ENCODE measurements at places on chromosomes 6 and 20.

DNA sequence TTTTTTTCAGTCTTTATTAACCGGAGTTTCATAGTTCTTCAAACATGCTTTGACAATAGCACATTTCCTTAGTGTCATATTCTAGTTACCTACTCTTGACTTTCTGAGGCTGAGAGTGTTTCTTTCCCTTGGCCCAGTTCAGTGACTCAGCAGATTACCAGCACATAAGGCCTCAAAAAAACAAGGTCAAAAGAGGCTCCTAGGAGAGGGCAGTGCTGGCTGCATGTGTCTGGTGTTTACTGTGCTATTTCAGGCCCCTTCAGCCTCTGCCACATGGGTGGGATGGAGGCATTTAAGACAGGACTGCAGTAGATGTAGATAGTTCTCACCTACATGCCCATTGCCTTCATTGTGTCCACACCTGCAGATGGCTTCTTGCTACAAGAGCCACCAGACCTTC is 198.2 kb upstream of the SSTR4 start:
- DNase-seq, result no peak

- no peak for DNase-seq
These were observed 7.0 kb downstream of the CEP250 start for GRCh38 chr20:35462351-35462750.

DNA sequence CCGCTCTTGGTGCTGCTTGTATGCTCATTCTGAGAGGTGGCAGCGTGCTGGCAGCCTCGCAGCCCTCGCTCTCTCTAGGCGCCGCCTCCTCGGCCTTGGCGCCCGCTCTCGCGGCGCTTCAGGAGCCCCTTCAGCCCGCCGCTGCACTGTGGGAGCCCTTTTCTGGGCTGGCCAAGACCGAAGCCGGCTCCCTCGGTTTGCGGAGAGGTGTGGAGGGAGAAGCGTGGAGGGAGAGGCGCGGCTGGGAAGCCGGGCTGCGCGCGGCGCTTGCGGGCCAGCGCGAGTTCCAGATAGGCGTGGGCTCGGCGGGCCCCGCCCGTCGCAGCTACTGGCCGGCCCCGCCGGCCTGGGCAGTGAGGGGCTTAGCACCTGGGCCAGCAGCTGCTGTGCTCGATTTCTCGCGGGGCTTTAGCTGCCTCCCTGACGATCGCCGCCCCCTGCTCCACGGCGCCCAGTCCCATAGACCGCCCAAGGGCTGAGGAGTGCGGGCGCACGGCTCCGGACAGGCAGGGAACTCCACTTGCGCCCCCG is 19.5 kb upstream of the FAM8A1 start:
- DNase-seq, result no peak

GRCh38 chr6:84103029-84103428 is 69.5 kb downstream of the MRAP2 start:
- no peak for DNase-seq

GRCh38 chr6:1695546-1696462 is 86.1 kb downstream of the FOXC1 start:
- DNase-seq, result no peak

- no peak for DNase-seq
These were observed 71.1 kb downstream of the ASCC3 start for GRCh38 chr6:100810015-100810414.

DNA sequence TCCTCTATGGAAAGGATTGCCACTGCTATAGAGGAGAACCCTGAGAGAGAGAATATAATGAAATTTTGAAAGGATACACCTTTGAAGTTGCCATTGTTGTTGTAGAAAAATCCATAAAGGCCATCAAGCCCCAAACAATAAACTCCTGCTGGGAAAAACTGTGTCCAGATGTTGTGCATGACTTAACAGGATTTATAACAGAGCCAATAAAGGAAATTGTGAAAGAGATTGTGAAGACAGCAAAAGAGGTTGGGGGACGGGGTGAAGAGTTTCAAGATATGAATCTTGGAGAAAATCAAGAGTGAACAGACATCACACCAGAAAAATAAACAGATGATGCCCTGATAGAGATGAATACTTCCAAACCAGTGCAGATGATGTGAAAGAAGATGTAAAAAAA is 396.4 kb downstream of the BCKDHB start:
- DNase-seq, result no peak

- no peak for DNase-seq
These were observed 38.1 kb downstream of the HTR1B start for GRCh38 chr6:77425216-77425615.

- peak; percentile 28 for DNase-seq
These were observed 326.7 kb upstream of the MAN1A1 start for GRCh38 chr6:119676230-119676629.

DNA sequence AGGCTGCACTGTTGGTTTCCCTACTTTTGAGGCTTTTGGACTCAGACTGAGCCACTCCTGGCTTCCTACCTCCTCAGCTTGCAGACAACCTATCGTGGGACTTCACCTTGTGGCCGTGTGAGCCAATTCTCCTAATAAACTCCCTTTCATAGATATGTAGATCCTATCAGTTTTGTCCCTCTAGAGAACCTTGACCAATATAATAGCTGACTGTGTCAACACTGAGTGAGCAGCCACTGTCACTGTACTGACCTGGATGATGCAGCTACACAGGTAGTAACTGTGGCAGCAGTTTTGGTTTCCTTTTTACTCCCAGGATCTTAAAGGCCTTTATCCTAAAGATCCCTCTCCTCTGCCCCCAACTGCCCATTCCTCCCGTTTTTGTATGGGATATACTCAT is 70.2 kb downstream of the SLC22A3 start:
- no peak for DNase-seq

DNA sequence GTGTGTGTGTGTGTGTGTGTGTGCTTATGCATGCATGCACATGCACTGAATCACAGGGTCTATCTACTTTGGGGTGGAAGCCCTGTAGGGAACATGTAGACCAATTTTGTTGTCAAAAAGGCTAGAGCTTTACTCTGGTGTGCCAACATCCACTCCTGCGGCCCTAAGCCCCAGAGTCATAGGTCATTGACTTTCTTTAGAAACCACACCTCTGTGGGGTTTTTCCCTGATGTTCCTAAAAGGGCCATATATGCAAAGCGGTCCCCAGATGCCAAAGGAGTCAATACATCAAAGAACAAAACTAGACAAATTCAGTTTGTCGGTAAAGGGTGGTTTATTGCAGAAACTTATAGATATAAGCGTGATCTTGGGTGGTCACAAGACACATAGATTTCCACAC is 29.8 kb upstream of the SLC2A12 start:
- no peak for DNase-seq

- no peak for DNase-seq
These were observed 28.3 kb downstream of the FOXF2 start for GRCh38 chr6:1417718-1418117.

GRCh38 chr6:135179372-135179771 is 1.7 kb upstream of the MYB start:
- DNase-seq, result no peak

DNA sequence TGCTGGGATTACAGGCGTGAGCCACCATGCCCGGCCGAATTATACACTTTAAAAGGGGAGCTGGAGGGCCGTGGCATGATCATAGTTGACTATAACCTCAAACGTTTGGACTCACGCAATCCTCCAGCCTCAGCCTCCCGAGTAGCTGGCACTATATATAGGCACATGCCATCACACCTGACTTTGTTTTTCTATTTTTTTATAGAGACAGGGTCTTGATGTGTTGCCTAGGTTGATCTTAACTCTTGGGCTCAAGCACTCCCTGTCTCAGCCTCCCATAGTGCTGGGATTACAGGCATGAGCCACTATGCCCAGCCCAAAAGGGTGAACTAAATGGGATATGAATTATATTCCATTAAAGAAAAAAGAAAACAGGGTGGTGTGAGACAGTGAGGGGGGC is 7.8 kb downstream of the PTGIS start:
- DNase-seq, result no peak

DNA sequence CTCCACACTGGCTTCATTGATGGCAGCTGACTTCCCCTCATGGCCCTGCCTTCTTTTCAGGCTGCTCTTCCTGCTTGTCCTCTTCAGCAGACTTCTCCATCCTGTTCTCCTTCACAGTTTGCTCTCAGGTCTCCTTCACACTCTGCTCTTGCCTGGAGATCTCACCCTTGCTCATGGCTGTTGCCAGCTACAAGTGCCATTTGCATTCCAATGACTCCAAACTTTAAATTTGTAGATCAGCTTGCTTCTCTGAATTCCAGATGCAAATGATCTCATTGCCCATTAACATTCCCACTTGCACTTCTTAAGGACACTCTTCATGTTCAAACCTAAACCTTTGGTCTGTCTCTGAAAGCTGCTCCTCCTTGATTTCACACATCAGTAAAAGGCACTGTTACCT is 343.0 kb downstream of the QKI start:
- no peak for DNase-seq

- no peak for DNase-seq
These were observed 20.2 kb downstream of the MCUR1 start for GRCh38 chr6:13794184-13794583.

GRCh38 chr20:63475209-63475608 is 2.8 kb upstream of the KCNQ2 start:
- no peak for DNase-seq

DNA sequence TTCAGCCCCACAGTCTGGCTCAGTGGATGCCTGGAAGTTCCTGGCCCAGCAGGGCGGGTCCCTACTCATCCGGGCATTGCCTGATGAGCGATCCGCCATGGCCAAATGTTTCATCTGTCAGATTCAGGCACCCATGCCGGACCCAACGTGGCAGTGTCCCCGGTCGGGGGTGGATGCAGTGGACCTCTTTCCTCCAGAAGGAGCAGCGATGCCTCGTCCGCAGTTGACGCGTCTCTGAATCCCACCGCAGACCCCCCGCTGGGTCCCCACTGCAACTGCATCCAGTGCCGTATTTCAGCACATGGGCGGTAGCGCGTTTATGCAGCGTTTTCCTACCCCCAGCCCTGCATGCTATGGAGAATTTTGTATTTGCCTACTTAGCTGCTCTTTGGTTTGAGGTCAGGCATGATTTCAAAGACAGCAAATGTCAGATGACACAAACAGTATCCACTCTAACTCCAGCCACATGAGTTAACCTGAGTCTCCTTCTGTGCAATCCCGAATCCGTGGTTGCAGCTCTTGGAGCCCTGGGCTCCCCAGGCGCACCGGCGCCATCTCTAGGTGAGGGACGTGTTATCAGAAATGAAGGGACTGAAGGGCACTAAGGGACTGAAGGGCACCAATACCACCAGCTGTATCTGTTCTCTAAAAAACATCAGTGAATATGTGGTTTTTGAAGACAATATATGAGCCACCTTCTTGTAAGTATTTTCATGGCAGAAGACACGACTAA is 72.6 kb upstream of the THBS2 start:
- DNase-seq, result peak; percentile 29

GRCh38 chr6:16136091-16136490 is 7.2 kb downstream of the MYLIP start:
- no peak for DNase-seq

DNA sequence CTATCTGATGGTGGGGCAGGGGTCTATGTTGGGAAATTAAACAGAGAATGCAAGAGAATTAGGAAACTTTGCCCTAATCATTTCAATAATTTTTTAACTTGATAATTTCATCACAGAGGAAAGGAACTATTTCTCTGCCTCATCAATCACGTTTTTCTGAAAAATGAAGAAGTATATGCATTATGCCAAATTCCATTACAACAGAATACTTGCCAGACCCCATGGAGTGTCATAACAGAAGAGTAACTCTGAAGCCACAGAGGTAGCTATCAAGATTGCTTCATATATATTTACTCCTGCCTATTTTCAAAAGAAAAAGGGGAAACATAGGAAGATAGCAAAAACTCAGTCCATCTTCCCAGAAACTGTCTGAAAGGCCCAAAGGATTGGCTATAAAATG is 5.7 kb upstream of the USP49 start:
- peak; percentile 30 for DNase-seq

DNA sequence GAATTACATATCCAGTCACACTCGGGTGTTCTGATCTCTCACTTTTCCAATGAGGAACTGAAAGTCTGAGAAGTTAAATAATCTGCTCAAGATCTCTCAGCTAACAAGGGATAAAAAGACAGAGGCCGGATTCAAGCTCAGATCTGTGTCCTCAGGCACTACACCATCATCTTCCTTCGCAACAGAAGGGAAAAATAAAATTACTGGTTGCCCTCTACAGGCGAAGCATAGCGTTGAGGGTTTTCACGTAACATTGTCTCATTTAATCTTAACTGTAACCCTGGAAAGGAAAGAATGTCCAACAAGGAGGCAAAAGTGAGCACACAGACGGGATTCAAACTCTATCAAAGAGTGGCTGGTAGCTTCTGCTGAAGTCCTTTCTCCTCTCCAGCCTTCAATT is 67.8 kb upstream of the ANKEF1 start:
- DNase-seq, result no peak

DNA sequence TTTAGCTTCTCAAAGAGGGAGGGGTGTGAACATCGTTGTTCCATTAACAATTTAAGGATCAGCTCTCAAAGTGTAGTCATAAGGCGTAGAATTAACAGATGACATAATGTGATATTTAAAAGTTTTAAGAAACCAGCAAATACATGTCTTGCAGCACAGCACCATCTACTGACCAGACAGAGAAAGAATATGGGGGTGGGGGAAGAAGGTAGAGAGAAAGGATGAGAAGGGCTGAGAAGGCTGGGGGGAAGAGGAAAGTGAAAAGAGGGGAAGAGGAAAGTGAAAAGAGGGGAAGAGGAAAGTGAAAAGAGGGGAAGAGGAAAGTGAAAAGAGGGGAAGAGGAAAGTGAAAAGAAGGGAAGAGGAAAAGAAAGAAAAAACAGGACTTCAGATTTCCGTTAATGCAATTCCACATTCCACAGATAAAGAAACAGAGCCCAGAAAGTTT is 80.9 kb downstream of the HAO1 start:
- peak; percentile 49 for DNase-seq

DNA sequence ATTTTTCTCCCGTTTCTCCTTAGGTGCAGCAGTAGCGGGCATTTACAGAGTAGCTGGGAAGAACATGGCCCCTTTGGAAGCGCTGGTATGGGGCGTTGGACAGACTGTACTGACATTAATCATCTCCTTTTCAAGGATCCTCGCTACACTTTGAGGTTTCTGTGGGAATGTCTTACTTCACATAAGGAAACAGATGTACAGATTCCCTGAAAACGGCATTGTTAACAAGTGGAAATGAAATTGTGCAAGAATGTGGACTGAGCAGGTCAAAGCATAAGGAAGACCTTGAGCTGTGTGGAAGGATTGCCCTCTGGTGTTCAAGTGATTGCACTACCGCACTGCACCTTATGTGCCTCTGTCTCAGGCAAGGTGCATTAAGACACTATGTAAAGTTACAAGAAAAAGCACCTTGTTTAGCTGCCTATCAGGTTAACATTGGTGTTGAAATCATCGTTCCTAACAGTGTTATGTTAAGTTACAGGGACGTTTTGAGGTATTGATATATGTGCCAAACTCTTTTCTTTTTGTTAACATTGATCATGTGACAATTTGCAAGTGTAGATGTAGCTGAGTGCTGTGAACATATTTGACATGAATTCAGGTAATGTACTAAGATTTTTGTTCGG is 38.0 kb downstream of the TMEM170B start:
- peak; percentile 88 for DNase-seq

- DNase-seq, result peak; percentile 54
These were observed 2.2 kb downstream of the PRRC2A start for GRCh38 chr6:31622684-31623091.

GRCh38 chr20:19275630-19276071 is 63.2 kb downstream of the SLC24A3 start:
- DNase-seq, result no peak

GRCh38 chr6:41648070-41648585 is 9.9 kb downstream of the MDFI start:
- no peak for DNase-seq

Data from inflammatory macrophage treated with lipopolysaccharide for 1 hour (primary cell).